ENCODE measurements at places on chromosomes 11 and 22.

GRCh38 chr11:27410272-27410671, 47.3 kb upstream of the CCDC34 start:
- no peak for DNase-seq

DNA sequence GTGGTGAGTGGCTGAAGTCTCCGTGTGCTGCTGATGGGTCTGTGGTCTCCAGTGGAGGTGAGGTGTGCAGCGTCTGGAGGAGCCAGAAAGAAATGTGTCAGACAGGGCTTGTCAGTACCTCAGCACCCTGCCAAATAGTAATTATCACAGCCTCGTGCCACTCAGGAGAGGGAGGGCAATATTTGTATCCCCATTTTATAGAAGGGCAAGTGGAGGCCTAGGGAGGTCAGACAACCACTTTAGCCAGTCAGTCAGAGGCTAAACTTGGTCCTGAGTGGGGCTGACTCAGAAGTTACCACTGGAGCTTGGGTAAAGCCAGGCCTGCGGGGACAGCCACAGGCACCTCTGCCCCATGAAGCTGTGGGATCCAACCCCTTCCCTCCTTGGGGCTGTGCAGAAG, 11.5 kb upstream of the ELF5 start:
- DNase-seq, result no peak

- no peak for DNase-seq
Observed at GRCh38 chr11:11420191-11420898, 67.3 kb upstream of the CSNK2A3 start.

GRCh38 chr11:2516276-2517015, 71.6 kb downstream of the KCNQ1 start:
- no peak for DNase-seq

DNA sequence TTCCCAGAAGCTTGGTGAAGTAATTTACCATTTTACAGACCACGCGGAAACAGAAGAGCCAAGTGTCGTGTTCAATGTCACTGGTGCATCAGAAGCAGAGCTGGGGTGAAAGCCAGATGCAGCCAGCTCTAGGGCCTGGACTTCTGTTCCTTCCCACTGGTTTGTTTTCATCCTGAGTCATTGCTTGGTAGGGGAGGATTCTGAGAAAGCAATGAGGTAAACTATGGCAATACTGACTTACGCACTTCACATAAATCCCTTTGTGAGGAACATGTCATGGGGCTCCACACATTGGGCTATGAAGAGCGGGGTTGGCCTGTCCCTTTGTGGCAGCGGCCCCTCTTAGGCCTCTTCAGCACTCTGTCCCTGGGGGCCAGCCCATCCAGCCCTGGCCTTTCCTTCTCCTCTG, 52.4 kb upstream of the RBFOX2 start:
- peak; percentile 53 for DNase-seq

DNA sequence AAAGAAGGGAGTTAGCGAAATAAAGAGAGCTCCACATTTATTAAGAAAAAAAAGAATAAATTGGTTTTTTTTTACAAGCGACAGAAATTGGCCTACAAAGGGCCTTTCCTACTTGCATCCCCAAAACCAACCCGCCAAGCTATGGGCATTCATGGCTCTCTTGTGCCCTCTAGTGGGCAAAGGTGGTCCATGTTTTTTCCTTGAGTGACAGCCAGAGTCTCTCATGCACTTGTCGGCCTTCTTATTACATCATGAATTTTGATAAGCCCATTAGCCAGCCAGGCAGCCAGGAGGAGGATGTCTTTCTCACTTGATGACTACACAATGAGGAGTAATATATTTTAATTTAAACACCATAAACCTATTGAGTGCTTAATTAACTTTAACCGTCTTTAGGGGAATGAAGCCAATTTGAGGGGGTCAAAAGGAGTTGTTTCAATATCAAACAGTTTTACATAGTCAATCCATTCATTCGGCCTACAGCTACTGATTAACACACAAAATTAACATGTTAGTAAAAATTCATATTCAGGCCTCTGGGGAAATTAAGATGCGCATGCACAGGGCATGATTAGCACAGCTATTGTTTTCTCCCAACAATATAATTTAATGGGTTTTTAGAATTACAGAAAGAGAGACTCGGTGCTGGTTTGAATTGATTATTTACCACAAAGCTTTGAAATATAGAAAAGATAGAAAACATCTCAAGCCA, 85.5 kb downstream of the RCN1 start:
- peak; percentile 89 for DNase-seq

GRCh38 chr11:76638270-76639197, 32.0 kb downstream of the LRRC32 start:
- DNase-seq, result peak; percentile 1

DNA sequence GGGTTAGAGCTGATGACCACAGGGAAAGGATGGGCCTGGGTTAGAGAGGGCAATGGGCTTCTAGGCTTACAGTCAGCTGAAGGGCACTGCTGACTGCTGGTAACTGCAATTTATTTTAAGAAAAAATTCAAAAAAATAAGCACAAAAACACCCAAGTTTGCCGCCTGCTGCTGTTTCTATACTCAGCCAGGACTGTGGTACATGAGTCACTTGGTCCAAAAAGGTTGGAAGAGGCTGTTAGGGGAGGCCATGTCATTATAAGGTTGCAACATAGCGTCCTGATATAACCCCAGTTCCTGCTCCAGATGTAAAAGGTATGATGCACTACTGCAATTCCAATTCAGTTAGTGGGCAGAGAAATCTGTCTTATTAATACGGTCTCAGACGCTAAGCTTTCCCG, 98.9 kb downstream of the ETS1 start:
- no peak for DNase-seq

- DNase-seq, result no peak
Observed at GRCh38 chr22:47151490-47151889, 389.0 kb downstream of the TBC1D22A start.

GRCh38 chr11:67504950-67505581, at the start of gene PITPNM1:
Gene PITPNM1 (minus strand): TSS chr11:67505363. CDS start chr11:67504180, 1,183 bp downstream.
- peak; percentile 86 for DNase-seq

- no peak for DNase-seq
Observed at GRCh38 chr22:42338479-42338878, 68.0 kb upstream of the TCF20 start.

DNA sequence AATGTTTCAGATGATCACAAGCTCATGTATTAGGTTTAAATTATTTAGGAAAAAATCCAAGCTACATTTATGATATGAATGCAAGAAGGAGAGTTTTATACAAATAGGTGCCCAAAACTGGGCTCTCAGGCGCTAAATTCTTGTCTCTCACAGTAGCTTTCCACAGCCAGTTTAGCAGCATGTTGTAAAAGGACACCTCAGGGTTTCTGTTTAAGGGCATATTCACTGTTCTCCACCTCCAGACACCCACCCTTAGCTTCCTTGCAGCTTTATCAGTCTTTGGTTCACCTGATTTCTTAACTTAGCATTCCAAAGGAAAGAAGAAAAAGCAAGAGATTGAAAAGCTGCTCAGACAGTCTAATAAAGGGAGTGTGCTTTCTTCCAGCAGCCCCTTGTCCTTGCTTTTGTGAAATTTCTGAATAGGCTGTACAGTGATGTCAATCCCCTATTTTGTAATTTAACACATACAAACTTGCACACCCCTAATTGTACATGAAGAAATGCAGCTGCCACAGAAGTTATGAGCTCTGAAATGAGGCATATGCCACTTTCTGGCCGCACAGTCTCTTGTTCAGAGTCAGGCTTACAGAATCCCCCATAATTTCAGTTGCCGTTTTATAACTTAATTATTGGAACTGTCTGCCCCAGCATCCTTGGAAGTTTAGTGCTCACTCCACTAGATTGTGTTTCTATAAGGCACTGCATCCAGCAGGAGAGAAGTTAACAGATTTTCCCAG, 262.1 kb downstream of the DDX10 start:
- no peak for DNase-seq

- no peak for DNase-seq
Observed at GRCh38 chr22:26563022-26563421, 26.9 kb downstream of the TPST2 start.

DNA sequence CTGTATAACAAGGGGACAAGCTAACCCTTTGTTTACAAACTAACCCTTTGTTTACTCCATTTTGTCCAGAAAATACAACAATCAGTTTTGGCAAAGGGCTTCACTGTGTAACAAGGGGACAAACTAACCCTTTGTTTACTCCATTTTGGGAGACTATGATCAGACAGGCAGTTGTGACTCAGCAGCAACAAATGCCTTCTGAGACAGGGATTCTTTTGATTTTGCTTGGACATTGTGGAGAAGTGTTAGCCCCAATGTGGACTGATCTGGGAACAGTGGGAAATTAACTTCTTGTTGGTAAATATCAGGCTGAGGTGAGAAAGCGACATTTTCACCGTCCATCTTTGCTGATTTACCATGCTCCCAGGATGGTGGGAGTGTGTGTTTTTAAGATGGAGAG, 983 bp downstream of the EHF start:
- no peak for DNase-seq

- DNase-seq, result peak; percentile 41
Observed at GRCh38 chr11:9752091-9752490, 88.2 kb downstream of the SWAP70 start.

DNA sequence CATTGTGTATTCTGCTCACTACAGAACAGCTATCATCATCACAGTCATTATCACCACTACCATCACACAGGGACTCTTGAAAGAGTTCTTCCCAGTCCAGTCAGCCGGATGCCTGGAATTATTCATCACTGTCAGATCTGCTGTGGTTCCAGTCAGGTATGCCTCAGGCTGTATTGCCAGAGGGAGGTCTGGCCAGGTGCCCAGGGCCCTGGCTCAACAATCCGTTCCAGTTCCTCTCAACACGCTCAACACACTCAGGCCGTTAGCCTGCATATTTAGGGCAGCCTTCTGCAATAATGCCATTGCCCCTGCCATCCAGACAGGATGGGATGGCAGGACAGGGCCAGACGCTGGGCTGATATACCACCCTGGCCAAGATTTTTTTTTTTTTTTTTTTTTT, 28.6 kb upstream of the RASL10A start:
- DNase-seq, result peak; percentile 61

- DNase-seq, result no peak
Observed at GRCh38 chr11:129267716-129268115, 75.6 kb upstream of the ARHGAP32 start.

- no peak for DNase-seq
Observed at GRCh38 chr11:29564486-29564885, 452.3 kb downstream of the KCNA4 start.

GRCh38 chr11:80960381-80961029, 1519.7 kb upstream of the TENM4 start:
- no peak for DNase-seq

DNA sequence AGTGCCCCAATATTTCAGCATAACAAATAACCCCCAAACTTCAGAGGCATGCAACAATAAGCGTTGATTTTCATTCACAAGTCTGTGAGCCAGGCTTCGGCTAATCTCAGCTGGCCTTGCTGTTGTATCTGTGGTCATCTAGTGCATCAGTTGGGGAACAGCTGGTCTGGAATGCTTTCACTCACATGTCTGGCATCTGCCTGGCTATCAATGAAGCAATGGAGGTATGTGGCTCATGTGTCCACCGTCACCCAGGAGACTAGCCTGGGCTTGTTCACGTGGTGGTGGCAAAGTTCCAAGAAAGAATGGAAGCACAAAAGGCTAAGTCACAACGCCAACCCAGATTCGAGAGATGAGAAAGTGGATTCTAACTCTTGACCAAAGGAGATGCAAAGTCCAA, 304.8 kb upstream of the ISX start:
- no peak for DNase-seq

DNA sequence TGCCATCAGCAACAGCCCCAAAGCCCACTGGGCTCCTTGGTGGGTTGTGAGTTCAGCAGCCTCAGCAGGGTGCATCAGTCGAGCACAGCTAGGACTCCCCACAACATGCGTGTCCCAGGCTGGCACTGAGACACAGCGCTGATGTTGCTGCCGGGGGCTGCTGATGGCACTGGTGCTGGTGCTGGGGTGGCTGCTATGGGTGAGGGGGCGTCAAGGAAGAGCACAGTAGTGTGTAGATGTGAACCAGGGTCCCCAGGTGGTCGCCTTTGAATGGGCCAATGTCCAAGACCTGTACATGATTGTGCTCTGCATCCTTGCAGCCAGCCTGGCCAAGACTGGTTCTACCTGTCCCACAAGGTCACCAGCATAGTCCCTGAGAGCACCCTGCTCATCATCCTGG, 121.3 kb upstream of the SERPIND1 start:
- no peak for DNase-seq

GRCh38 chr11:60988658-60989057, 17.2 kb downstream of the CD6 start:
- no peak for DNase-seq

- peak; percentile 78 for DNase-seq
Observed at GRCh38 chr22:33000342-33001280, 57.6 kb downstream of the SYN3 start.

- peak; percentile 78 for DNase-seq
Observed at GRCh38 chr11:117597071-117597470, 199.9 kb downstream of the DSCAML1 start.

DNA sequence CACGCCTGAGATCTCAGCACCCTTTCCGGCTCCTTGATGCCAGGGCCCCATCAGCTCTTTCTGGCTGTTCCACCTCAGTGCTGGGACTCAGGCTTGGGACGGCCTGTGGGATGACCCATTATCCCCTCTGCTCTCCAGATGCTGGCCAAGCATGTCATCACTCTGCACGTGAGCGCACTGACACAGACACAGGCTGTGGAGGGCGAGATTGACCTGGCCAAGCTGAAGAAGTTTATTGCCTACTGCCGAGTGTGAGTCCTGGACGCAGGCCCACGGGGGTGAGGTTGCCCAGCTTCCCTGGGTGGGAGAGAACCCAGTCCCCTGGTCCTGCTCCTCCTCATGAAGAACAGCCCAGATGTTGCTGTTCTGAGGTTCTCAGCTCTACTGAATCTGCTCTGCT, 17.7 kb downstream of the MCM5 start:
- DNase-seq, result no peak

DNA sequence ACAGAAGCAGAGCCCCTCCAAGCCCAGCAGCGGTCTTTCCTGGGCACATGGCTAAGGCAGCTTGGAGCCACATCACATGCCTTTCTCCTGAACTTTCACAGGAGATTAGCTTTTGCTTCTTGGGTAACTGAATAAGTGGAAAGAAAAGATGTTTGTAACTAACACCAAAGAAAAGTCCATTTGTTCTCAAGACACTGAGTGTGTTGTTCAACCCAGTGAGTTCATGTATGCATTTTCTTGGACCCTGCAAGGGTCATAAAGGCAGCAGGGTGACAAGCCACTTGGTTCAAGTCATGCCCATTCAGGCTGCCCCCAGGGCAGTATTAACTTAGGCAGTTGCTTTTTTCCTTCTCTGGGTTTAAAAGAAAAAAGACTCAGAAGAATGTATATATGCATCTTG, 203.4 kb downstream of the FAM76B start:
- no peak for DNase-seq

DNA sequence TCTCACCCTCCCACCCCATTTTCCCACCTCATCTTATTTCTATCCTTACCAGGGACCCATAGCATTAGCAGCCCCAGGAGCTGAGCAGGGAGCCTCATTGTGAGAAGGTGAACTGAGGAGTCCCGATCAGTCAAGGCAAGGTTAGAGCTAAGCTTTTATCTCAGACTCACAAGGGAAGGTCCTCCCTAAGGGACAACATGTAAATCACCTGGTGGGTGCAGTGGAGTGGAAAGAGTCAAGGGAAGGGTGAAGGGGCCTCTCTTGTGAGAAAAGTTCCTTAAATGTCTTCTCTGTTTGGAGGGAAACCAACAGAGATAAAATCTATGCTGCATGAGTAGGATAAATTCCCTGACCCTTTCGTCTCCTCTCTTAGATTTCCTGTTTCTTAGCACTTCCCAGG, 85.9 kb downstream of the GAB4 start:
- DNase-seq, result no peak
